ENCODE measurements at places on chromosomes 7 and 10.

DNA sequence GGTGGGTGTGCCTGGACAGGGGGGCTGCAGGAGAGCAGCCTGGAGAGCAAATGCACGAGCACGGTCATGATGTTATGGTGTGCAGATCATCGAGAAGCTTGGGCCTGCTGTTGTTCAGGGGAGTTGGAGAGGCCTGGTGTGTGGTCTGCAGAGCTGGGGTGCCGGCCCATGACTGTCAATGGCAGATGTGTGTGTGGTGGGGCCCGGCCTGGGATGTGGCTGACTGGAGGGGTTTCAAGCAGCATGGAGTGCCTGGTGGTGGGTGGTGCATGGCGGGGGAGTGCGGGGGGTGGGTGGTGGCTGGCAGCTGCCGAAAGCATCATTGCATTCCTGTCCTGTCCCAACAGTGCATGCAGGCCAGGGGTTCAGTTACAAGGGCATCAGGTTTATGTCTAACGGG lies 122.6 kb downstream of the DOCK1 start:
- DNase-seq: no peak

- DNase-seq: no peak
Observed at GRCh38 chr10:50515420-50515819, 108.3 kb downstream of the SGMS1 start.

GRCh38 chr10:8992009-8992408 lies 937.5 kb downstream of the GATA3 start:
- no peak for DNase-seq

DNA sequence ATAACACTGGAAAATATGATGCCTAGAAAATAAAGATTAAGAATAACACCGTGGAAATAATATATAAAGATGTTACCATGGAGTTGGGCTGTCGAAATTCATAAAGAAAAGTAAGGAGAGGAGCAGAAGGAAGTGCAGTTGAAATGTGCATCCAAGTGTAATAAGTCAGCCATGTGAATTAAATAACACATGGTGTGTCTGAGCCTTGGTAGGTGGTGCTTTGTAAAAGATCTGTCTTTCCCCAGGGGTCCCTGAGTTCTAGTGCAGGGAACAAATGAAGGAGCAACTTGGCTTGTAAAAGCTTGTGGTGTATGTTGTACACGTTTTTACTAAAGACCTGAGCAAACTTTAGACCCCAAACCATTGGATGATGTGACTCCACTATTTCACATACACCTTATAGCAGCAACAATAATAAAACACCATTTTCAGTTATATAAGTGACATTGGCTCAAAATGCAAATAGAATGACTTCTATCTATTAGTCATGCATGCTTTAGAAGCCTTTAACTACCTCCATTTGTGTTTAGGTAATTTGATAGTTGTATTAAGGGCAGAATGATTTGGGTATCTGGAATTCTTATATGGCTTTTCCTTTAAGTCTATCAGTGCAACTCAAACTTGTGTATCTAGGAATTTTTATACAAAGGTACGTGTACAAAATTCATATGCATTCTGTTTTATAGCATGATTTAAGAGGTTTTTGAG lies 11.3 kb downstream of the STARD3NL start:
- no peak for DNase-seq

DNA sequence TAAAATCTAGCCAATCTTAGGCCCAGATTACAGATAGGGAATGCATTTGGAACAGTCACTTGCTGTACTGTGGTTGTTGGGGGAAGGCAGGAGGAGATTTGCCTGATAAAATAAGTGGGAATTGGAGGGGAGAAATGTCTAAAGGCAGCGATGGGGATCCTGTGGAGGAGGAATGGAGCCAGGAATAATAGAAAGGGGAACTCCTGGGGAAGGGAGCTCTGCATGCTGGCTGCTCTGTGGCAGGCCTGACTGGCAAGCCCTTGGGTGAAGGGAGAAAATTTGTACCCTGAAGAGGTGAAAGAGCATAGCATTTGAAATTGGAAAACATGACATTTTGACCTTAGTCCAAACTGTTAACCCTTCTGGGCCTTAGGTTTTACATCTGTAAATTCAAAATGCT lies 13.7 kb downstream of the MMP21 start:
- no peak for DNase-seq

GRCh38 chr7:131154380-131154779 lies 173.3 kb upstream of the MKLN1 start:
- no peak for DNase-seq

DNA sequence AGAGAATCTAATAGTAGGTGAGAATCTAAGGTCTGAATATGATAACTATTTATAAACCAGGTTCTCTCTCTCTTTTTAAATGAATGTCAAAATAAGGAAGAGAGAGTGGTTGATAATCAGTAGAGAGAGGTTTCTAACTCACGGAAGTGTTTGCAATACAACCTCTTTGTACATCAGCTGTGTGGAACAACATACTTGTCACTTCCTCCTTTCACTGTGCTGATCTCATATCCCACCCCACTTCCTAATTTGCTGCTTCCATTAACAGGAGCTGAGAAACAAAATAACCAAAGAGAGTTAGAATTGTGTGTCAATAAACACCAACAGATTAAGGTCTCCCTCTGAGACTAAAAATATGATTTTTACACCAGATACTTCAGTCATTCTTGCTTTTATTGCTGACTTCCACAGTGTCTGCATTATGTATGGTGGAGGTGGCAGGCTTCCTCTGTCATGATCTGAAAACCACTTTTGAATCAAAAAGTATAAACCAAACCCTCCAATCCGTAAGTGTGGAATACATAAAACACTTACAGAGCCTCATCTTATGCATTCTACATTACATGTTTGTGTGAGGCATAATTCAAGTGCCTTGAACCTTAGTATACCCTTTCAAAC lies 25.0 kb downstream of the CACUL1 start:
- DNase-seq: no peak

DNA sequence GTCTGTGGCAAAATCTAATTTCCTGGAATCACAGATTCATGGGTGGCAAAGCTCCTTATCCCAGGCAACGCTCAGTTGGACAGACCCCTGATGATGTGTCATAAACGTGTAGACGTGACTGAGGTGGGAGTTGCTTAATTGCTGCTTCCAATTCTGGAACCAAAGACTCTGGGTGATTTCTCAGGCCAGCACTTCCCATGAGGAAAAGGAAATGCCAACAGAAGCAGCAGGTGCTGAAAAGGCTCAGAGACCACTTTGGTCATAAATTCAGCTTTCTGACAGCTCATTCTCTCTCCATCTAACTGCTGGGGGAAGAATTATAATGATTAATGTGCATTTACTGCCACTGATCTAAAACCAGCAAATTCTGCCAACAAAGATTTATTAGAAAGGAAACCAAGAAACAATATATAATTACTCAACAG lies 88.7 kb downstream of the OSBPL3 start:
- DNase-seq: no peak

- no peak for DNase-seq
Observed at GRCh38 chr7:32532086-32532485, 36.8 kb downstream of the AVL9 start.

DNA sequence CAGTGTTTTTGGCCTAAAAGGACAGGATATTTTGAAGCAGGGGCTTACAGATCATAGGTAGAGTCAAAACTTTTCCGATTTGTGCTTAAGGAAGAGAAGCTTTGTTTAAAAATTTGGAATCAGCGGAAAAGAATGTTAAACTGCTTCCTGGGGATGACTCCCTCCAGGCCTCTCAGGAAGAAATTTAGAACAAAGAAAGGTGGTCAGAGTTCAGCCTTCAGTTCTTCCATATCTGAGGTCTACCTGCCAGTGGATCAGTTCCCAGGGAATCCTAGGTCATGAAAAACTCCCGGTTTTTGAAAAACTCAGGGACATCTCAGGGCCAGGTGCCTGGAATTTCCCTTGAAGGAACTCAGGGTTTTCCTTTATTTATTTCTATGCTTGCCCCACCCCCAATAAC lies 100.3 kb downstream of the MCU start:
- no peak for DNase-seq

DNA sequence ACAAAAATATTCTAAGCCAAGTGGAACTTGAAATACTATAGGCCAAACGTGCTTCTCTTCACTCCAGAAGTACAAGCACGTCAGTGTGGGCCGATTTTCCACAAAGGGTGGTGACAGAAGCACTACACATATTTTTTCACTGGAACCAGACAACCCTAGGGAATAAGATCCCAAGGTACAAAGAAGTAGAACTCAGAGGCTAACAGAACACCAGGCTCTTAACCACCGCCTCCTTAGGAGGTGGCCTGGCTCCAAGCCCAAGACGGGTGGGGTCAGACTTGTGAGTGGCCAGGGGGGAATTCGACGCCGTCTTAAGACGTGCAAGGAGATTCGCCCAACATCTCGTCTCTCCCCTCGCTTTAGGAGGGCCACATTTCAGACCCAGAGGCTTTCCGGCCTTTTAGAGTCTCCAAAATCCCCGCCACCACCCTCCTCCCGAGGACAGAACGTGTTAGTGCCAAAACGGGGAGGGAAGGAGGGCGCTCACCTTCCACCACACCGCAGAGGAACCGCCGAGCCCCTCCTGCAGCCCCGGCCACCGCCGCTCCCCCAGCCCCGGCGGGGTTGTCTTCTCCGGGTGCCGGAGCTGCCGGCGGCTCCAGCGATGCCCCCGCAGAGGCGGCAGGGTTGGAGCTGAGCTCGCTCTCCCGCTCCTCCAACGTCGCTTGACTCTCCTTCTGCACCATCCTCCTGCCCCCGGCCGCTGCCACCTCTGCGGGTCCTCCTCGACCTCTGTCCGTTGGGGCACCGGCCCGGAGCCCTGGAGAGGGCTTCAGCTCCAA lies 716 bp downstream of the OGA start:
- DNase-seq: peak; percentile 85

GRCh38 chr10:102419269-102420180 lies 940 bp upstream of the PSD start:
- DNase-seq: peak; percentile 51

GRCh38 chr7:25541094-25541821 lies 313.0 kb upstream of the NPVF start:
- DNase-seq: no peak

GRCh38 chr10:123009105-123009820 lies 457 bp downstream of the ACADSB start:
- peak; percentile 22 for DNase-seq

GRCh38 chr10:21083861-21084260 lies 186.8 kb upstream of the NEBL start:
- DNase-seq: no peak

- no peak for DNase-seq
Observed at GRCh38 chr10:64170791-64171190, 649.6 kb downstream of the REEP3 start.

DNA sequence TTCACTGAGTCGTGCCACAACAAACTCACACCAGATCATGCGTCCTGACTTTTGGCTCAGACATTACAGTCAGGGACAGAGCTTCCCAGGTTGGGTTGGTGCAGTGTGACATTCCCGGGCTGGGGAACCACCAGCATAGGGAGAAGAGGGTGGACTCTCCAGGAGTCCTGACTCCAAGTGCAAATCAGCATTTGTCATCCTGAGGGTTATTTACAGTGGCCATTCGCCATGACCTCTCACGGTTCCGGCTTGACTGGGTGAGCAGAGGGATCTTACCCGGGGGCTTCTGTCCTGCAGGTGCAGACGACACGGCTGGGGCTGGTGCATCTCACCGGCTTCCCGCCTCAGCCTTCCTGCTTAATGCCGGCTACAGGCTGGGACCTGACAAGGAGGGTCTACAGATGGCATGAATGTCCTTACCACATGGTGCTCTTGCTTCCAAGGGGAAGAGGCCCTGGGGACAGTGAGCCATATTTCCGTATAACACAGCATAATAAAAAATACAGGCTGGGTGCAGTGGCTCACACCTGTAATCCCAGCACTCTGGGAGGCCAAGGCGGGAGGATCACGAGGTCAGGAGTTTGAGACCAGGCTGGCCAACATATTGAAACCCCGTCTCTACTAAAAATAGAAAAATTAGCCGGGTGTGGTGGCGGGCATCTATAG lies 12.5 kb upstream of the INTS1 start:
- DNase-seq: no peak

GRCh38 chr7:39910108-39910869 lies 39.8 kb upstream of the CDK13 start:
- DNase-seq: peak; percentile 19

DNA sequence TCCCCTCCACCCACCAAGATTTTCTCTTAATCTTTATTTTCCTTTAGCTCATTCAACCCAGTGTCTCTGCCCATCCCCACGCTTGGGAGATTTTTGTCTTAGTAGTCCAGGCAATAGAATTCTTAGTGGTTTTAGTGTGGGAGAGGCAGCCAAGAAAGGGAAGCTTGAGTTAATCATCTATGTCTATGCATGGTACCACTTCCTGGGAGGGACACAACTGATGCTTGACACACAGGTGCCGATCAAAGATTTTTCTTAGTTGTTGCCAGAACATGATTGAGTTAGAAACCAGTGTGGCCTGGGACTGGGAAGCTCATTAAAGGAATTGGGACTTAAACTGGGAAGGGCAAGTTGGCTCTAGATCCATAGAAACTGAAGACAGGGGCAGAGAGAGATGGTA lies 3.1 kb downstream of the STRA8 start:
- DNase-seq: no peak

- no peak for DNase-seq
Observed at GRCh38 chr7:1024331-1024841, 20.0 kb upstream of the GPR146 start.

DNA sequence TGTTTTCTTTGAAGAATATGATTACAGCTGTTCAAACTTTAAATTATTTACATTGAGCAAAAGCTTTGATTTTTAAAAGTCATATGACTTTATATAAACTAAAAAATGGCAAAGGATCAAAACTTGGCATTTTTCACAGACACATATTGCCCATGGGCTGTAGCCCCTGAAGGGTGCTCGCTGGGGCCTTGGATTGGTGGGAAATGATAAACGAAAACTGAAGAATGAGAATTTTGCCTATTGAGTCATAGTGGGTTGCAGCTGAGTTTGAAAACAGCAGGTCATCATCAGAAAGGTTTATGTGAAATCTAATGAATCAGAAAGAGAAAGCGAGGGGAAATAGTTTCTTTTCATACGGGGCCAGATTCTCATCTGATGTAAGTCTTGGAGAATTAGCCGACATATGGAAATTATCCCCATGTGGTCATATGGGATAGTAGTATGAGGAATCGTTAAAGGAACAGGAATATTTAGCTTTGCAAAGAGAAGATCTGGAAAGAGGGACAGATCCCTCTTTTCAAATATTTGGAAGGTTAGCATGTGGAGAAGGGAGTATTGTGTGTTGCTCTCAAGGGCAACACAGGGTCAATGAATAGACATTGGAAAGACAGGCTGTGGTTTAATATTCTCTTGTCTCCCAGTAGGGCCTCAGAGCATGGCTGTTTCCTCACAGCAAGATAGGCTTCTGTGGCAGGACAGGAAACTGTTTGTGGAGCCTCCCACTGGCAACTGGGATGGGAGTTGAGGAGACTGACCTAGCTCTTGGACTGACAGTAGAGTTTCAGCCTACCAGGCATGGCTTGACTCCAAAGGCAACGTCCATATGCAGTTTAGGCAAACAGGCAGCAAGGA lies 119.0 kb downstream of the FZD1 start:
- no peak for DNase-seq

DNA sequence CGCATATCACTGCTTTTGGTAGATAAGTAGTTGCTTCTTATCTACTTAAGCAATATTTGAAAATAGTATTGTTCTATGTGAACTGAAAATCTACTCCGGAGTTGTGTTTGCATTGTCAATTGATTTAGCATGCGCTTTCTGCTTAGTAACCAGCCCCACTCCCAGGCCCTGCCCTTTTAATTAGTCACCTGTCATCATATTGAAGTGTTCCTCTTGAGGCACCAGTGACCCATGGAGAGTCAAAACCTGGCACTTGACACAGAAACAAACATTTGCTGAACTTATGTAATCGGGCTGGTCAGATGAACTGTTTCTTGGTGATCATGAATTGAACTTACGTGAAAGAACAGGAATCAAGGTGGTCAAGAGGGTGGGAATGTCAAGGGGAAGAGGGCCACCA lies 27.8 kb upstream of the CDHR3 start:
- DNase-seq: no peak
